M059J (cell line): ENCODE measurements at places on chromosomes 6 and 20.

- peak; percentile 6 for DNase-seq
Observed at GRCh38 chr6:115882174-115882573, 178.5 kb downstream of the FRK start.

DNA sequence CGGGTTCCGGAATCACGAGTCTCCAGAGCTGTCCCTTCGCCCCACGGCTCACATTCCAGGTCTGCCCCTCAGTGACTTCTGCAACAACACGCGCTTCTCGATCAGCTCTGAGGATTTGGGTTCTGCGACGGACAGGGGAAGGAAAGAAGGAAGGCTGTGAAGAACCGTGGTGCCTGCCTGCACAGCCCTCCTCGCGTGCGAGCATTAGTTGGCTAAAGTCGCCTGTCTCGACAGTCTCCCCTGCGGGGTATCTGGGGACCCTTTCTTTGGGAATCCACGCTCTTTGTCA is 23.1 kb downstream of the VPS52 start:
- peak; percentile 80 for DNase-seq

DNA sequence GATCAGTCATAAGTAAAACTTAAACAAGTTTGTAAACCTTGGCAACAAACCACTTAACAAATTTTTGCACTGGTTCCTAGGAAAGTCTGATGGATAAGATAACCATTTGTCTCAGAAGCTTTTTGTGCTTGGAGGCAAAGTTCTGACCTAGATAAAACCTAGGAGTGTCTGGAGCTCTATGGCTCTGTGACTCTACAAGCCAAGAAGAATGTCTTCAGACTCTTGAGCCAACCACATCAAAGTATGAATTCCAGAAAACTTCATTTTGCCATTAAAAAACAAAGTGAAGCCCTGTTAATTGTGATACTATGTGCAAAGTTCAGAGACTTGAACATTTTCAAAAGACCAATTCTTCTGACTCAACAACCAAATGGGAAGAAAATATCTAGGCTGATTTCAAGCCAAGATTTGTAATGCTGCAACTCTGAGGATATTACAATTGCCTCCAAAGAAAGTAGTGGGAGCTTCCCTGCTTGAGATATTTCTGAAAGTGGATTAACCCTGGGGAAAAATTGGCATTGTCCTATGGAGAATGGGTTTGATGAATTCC is 158.1 kb upstream of the FOXQ1 start:
- peak; percentile 25 for DNase-seq

GRCh38 chr6:123898665-123899064 is 95.0 kb downstream of the NKAIN2 start:
- no peak for DNase-seq

DNA sequence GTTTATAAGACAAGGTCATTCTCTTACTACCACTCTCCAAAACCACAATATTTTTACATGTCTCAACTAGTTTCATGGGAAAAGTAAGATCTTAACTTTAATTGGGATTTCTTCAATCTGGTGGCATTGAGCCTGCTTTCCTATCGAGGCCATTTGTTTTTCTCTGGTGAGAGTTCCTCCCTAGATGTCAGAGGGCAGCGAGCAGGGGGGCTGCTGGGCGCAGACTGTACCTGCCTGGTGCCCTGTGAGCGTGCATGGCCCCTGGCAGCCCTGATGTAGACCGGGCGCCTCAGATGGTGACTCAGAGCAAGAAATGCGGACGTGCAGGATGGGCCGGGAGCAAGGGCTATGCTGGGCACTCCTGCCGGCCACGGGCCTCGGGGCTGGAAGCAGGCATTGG is 27.2 kb downstream of the ERMARD start:
- DNase-seq, result no peak

GRCh38 chr20:4730780-4731179 is 9.1 kb downstream of the PRND start:
- no peak for DNase-seq

- no peak for DNase-seq
Observed at GRCh38 chr6:126764671-126765070, 353.8 kb upstream of the RSPO3 start.

DNA sequence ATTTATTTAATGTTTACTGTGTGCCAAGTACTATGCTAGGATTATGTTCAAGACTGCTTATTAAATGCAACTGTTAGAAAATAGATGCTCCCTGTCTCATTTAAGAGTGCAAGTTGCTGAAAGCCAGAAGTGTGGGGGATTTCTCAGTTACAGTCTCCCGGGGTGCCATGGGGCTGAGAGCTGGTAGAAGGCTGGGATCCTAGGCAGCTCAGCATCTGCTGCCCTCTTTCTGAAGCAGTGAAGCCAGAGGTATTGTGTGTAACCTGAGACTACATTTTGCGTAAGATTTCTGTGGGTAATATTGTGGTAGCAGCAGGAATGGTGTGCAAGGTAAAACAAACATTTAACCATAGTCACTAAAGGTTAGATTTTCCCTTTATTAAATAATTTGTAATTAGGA is 120.6 kb downstream of the AKAP7 start:
- DNase-seq, result peak; percentile 42

GRCh38 chr6:11268978-11269377 is 36.5 kb upstream of the NEDD9 start:
- no peak for DNase-seq

- peak; percentile 98 for DNase-seq
Observed at GRCh38 chr6:36769183-36769675, 70.0 kb downstream of the CPNE5 start.

DNA sequence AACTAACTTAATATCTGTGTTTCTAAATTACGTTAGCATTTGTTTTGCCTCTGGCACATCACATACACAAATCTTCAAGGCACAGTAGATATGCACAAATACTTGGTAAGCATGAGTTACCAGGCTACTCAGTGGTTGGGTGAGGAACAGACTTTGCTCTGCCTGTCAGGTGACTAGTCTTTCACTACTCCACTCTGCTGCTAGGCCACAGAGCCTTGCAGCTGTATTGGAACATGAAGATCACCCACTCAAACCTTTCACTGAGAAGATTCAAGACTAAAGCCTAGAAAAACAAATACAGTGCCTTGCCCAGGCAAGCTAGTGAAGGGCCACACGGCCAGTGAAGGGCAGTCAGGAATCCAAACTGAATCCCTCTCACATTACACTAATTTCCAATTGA is 47.0 kb downstream of the DTNBP1 start:
- no peak for DNase-seq

GRCh38 chr6:43944908-43945767 is 175.1 kb downstream of the VEGFA start:
- DNase-seq, result peak; percentile 74
